SHP77 (cell line): ENCODE measurements at places on chromosomes 5 and 9.

GRCh38 chr5:1494780-1495524 lies 28.8 kb downstream of the LPCAT1 start:
- DNase-seq, result no peak

DNA sequence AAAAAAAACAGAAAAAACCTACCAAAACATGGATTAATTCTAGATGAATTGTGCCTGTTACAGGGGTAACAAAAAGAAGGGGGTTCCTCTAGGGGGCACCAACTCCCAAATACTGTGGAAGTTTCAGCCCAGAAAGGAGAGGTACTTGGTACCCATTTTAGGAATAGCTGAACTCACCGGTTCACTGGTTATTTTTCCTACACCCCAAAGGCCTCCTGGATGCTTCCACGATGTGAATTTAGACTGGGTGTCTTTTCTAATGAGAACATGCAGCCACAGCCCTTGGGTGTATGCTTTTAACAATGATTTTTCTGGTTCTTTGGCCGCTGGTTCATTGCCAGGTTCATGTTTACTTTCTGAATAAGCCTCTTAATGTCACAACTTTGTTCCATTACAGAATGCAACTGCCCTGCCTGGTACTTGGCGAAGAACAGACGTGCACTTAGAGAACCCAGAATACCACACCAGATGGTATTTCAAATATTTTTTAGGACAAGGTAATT lies 46.7 kb downstream of the GARNL3 start:
- DNase-seq, result no peak

DNA sequence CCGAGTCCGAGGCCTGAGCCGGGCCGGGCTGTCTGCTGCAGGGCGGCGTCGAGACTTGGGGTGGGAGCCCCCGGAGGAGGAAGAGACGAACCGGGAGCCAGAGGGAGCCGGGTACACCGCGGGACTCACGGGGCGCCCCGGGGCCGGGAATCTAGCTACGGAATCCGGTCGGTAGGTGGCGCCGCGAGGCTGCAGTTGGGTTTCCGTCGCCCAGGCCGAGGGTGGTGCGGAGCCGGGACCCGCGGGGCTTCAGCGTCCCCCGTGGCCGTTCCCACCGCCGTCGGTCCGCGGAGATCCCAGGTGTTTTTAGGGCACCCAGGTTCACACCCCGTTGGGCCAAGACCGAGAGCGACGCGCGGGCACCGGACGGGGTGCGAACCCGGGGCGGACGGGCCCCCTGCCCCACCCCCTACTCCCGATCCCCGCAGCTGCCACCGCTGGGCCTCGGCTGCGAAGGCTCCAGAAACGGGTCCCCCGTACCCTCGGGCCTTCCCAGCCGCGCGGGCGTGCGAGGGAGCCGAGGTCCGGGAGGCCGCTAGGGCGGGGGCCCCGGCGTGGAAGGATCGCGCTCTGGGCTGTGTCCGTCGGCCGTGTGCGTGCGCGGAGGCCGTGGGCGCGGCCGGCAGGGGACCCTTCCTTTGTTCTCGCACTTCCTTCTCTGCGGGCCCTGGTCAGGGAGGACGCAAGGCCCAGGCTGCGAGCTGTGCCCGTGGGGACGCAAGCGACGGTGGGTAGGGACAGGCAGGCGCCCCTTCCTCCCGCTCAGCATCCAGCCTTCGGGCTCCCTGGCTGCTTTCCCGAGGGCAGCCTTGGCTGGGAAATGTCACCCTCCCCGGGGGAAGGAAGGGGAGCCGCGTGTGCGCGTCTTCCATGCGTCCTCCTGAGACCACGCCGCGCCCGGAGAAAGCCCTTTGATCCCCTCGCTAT lies 146.6 kb downstream of the GAPVD1 start:
- peak; percentile 31 for DNase-seq

- no peak for DNase-seq
Observed at GRCh38 chr5:40603378-40603777, 76.3 kb upstream of the PTGER4 start.

DNA sequence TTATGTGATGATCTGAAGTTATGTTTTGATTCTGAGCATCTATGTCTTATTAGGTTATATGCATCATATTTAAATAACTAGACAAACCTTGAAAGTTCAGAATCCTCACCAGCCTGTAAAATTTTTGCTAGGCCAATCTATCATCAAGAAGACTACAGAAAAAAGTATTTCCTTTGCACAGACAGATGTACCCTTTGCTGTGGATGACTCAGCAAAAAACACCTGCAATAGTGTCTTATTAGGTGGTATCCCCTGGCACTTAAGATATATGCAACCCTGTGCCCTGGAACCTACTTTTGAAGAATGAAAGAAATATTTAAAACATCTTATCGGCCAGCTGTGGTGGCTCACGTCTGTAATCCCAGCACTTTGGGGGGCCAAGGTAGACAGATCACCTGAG lies 130.6 kb downstream of the SLF1 start:
- no peak for DNase-seq

- no peak for DNase-seq
Observed at GRCh38 chr5:162769019-162769418, 668.4 kb upstream of the CCNG1 start.

- no peak for DNase-seq
Observed at GRCh38 chr5:163033656-163034055, 403.7 kb upstream of the CCNG1 start.

DNA sequence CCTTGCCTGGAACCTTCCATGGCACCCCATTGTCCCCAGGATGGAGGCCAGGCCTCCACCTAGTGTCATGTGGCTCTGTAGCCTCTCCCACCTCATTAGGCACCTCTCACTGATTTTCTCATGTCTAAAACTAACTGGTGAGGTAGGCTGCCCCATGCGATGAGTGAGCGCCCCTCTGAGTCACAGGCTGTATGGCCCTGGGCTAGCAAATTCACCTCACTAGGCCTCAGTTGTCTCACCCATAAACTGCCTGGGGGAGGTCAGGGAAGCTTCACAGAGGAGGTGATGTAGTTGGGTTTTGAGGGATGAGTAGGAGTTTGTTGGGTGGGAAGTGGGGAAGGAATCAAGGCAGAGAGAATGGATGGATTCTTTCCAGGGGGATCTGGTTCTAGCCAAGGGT lies 8.8 kb downstream of the RXRA start:
- DNase-seq, result no peak

DNA sequence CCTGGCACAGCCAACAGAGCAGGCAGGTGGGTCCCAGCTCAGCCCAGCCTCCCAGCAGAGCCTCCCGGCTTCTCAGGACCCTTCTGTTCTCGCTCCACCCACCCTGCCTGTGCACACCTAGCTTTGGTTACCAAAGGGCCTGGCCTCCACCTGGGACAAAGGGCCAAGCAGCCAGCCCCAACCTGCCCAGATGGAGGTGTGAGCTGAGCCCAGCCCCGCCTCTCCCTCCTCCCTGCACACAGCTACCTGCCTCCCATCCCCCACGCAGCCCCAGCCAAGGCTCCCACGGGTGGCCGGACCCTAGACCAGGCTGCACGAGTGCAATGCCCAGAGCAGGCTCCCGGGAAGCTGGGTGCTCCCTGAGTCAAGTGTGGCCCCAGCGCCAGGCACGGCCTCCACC lies 5.6 kb downstream of the TPRN start:
- DNase-seq, result no peak

- no peak for DNase-seq
Observed at GRCh38 chr9:134557331-134557730, 84.3 kb upstream of the COL5A1 start.

DNA sequence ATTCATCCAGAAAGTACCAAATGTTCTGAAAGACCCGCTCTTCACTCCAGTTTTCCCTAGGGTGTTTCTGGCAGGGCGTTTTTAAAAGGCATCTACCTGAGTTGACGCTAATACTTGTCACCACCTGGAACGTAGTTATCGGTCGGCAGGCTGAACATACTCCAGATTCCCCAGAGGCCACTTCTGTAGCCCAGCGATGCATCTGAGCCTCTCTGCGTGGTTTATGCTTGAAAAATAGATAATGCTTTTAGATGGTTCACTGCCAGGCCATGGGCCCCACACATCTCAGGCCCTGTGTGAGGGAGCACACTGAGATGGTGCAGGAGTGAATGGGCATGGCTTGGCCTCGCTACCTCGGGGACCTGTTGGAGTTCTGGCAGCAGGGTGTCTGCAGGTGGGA lies 33.0 kb upstream of the NCS1 start:
- DNase-seq, result no peak

- no peak for DNase-seq
Observed at GRCh38 chr5:116861666-116862065, 287.0 kb upstream of the SEMA6A start.

DNA sequence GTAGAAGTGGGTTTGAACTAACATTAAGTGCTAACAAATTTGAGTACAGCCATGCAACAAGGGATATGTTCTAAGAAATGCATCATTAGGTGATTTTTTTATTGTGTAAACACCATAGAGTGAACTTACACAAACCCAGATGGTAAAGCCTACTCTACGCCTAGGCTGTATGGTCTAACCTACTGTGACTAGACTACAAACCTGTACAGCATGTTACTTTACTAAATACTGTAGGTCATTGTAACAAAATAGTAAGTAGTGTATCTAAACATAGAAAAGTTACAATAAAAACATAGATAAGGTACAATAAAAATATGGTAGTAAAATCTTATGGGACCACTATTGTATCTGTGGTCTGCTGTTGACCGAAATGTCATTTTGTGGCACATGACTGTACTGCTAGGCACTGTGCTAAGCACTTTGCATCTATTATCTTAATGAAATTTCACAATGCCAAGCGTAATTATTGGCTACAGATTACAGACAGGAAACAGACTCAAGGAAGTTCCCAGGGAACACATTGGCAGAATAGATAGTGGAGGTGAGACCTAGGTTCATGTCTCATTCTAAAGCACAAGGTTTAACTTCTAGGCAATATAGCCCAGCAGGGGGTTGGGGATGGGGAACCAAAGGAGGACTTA lies 62.7 kb downstream of the ATP10B start:
- no peak for DNase-seq

DNA sequence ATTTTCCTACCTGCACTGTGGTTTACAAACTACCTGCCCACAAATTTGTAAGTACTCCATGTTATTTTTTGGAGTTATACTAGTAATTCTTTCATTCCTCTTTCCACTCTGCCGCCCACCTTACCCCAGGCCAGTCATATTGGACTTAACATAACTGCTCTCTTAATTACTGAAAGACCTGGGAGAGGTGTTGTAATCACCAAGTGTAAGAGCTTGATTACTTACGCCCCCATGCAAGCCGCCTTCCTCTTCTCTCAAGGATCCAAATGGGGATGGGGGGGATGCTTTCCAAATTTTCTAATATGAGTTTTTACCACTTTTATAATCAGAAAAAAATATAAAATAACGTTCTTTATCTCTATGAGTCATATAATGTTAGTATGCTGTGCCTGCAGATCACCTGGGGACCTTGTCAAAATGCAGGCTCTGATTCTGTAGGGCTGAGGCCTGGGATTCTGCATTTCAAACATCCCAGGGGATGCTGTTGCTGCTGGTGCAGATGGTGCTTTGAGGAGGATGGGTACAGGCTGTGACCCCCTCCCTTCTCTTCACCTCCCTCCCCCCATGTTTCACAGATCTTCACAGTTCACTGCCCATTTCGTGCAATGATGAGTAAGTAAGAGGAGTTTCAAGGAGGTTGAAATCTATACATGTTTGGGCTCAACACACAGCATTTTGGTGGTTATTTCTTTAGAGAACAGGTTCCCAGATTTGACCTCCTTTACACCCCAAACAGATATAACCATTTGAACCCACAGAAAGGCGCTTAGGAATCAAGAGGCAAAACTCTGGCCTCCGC lies 87.3 kb downstream of the SEC61B start:
- no peak for DNase-seq

DNA sequence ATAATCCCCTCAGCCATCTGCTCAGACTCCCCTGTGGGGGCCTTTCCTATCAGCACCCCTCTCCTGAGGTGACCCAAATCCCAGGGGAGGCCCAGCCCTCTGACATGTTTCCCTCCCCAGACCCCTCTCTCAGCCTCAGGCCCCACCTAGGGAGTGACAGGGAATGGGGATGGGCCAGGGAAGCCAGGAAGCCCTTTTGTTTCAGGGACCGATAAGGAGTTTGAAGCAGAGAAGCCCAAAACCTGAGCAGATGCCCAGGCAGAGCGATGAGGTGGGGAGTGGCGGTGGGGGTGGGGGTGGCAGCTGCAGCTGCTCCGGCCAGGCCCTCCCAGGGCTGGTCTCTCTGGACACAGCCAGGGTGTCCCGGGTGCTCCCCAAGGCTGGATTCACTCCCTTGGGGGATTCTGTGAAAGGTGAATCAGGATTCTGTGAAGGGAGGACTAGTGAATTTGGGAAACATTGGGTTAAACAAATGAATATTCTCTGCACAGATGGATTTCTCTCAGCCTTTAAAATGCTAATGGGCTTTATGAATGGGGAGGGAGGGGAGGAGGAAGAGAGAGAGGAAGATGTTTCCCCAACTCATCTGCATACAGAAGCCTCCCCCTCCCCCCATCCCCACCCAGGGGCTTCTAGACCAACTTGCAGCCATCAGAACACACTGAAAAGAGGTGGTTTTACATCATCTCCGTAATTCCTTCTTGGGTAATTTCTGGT lies 17.4 kb downstream of the AKNA start:
- no peak for DNase-seq

DNA sequence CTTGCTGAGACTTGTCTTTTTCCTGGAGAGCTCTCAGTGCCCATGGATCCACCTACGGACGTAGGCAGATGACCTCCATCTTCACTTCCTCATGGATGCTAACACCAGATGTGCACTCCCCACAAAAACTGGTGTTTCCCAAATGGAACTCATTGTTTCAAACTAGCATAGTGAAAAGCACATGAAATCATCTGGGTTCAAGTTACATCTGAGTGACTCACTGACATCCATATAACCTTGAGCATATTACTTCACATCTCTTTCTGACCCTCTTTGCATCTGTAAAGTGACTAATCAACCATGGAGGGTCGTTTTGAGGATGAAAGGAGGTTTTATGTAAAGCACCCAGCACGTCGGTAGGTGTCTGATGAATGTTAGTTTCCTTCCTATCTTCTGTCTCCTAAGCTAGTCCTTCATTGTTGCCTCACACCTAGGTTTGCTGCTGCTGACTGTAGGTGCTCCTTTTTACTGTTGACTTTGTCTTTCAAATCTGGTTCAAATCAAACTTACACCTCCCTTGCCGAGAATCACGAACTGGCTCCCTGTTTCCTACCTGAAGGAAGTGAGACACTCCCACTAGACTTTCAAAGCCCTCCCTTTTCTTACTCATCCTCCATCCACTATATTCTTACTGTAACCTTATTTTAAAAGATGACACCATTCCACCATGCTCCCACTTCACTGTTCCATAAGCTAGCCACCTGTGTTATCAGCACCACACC lies 10.3 kb downstream of the OCLN start:
- DNase-seq, result no peak

DNA sequence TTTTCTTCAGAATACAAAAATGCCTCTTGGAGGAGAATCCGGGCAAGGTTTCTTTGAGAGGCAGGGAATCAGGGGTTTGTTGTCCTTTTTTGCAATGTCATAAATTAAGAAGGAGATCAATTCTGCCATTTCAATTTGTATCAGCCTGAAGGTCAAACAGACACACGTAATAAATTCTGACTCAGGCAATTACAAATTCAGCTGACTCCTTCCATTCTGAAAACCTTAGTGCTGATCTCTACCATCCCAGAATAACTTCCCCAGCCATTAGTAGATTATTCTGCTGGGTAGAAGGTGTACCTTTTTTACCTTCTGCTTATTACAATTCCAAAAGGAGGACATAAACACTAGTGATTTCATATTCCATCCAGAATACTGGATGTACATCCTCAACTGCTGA lies 516.6 kb downstream of the AGTPBP1 start:
- DNase-seq, result no peak
